Transverse colon (tissue), 4 donors: ENCODE measurements at places on chromosomes 12 and 14. TPM values are rescaled to one million over a fixed set of nuclear protein-coding genes. Genes with fewer than 3 reads are reported as not detected.

DNA sequence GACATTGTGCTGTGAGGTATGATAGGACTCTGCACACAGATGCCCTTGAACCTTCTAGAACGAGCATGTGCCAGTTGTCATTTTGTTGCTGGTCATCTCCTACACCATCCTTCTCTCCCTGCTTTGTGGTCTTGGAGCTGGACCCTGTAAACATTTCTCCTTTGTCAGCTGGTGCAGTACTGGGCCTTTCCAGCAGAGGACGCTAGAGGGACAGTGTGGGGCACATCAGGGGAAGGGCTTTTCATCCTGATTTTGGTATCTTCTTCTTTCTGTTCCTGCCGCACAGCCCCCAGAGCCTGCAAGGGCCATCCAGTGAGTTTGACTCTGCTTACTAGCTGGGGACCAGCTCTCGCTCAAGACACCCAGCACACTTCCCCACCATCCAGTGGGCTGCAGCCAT lies 484.6 kb downstream of the AACS start:
- no peaks in the 10 kb centered on the region for H3K36me3 ChIP-seq
- H3K4me3 ChIP-seq: no peak overlapping the region
- H3K4me1 ChIP-seq: no peaks in the 10 kb centered on the region
- no peaks in the 10 kb centered on the region for H3K27me3 ChIP-seq
- no peak overlapping the region for H3K27ac ChIP-seq

DNA sequence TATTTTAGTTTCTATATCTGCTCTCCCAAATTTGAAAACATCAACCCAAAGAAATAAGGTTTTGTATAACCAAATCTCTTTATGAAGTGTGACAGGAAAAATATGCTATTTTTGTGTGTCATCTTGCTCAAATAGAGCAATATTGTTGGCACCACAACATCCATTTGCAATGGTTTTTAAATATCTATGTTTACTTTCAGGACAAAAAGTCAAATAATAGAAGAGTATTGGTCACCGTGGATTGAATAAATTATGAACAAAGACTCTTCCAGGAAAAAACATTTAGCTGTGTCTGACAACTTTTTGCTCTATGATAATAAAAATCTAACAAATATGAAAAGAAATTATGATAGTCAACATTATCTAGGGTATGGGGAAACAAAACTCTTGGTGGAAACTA lies 439.2 kb downstream of the BTG1 start:
- H3K36me3 ChIP-seq: no peaks in the 10 kb centered on the region
- no peak overlapping the region for H3K27ac ChIP-seq
- no peak for DNase-seq
- H3K27me3 ChIP-seq: no peaks in the 10 kb centered on the region
- no peak overlapping the region for H3K4me3 ChIP-seq

- no peaks in the 10 kb centered on the region for H3K36me3 ChIP-seq
- H3K27me3 ChIP-seq: peaks cover under 1% of the 10 kb centered on the region
- H3K4me1 ChIP-seq: no peaks in the 10 kb centered on the region
Measured at GRCh38 chr12:124264879-124265278, 30.0 kb upstream of the RFLNA start.

- H3K4me3 ChIP-seq: no peak overlapping the region
- H3K4me1 ChIP-seq: no peaks in the 10 kb centered on the region
- H3K27me3 ChIP-seq: no peaks in the 10 kb centered on the region
- no peak overlapping the region for H3K27ac ChIP-seq
Measured at GRCh38 chr12:88982694-88983093, 369.6 kb downstream of the DUSP6 start.

- no peaks in the 10 kb centered on the region for H3K36me3 ChIP-seq
- H3K4me1 ChIP-seq: no peaks in the 10 kb centered on the region
- DNase-seq: no peak
- H3K27ac ChIP-seq: no peak overlapping the region
Measured at GRCh38 chr12:67459173-67459572, 189.4 kb upstream of the DYRK2 start.

DNA sequence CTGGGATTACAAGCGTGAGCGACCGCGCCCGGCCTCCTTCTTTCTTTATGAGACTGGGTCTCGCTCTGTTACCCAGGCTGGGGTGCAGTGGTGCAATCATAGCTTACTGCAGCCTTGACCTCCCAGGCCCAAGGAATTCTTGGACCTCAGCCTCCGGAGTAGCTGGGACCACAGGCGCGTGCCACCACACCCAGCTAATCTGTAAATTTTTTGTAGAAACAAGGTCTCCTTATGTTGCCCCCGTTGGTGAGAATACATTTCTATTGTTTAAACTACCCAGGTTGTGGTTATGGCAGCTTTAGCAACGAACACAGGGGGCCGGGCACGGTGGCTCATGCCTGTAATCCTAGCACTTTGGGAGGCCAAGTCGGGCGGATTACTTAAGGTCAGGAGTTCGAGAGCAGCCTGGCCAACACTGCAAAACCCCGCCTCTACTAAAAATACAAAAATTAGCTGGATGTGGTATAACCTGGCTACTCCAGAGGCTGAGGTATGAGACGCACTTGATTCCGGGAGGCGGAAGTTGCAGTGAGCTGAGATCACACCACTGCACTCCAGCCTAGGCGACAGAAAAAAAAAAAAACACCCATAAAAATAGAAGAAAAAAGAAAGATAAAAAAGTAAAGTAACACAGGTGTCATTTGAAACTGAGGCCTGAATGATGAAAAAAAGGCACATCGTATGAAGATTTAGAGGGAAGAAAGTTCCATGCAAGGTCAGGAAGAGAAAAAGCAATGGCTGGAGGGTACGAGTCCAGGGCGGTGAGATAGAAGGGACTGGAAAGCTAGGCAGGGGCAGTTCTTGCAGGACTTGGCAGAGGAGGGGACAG lies 977 bp upstream of the TMEM120B start:
- peak overlapping the region; percentile 87 for H3K27ac ChIP-seq
- H3K36me3 ChIP-seq: no peaks in the 10 kb centered on the region
- H3K4me1 ChIP-seq: peaks cover 18% of the 10 kb centered on the region
- DNase-seq: peak; percentile 28
- H3K27me3 ChIP-seq: no peaks in the 10 kb centered on the region

DNA sequence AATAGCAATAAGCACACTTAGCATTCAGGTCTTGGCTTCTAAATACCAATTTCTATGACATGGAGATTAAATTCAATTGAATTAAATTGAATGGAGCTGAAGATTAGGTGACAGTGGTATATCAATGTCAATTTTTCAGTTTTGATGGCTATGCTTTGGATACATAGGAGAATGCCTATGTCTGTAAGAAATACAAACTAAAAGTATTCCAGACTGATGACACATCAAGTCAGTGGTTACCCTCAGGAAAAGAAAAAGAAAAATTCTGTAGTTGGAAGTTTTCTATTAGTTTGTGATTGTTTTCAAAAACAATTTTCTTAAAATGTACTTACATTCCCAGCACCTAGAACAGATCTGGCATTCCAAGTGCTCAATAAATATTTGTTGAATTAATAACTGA lies 4.9 kb upstream of the DCAF4 start:
- H3K27me3 ChIP-seq: peaks cover 10% of the 10 kb centered on the region
- no peak overlapping the region for H3K27ac ChIP-seq
- H3K4me3 ChIP-seq: no peak overlapping the region
- H3K4me1 ChIP-seq: no peaks in the 10 kb centered on the region
- no peak for DNase-seq

DNA sequence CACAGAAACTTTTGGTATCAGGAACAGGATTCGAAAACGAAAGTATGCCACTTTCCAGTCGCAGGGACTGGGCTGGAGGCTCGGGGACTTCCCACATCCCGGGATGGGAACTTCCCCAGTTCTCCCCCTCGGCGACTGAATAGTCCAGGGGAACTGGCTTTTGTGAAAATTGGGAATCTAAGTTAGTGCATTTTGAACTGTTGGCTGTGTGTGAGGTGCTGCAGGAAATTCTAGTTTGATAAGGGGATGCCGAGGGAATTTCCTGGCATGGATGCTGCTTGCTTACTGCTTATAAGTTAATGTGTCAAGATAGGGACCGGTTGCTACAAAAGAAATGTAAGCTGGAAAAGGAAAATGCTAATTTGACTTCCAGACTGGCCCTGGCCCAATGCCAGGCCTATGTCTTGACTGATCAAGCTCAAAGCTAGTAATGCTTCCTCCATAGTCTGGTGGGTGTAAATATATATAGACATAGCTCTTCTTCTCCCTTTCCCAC lies 73.4 kb upstream of the EIF5 start:
- no peaks in the 10 kb centered on the region for H3K4me1 ChIP-seq
- peak overlapping the region; percentile 73 for H3K27ac ChIP-seq
- no peaks in the 10 kb centered on the region for H3K36me3 ChIP-seq
- peak overlapping the region; percentile 12 for H3K4me3 ChIP-seq
- DNase-seq: peak; percentile 54

GRCh38 chr14:63922696-63923421 lies 70.1 kb downstream of the SYNE2 start:
- peak; percentile 62 for DNase-seq
- H3K27me3 ChIP-seq: no peaks in the 10 kb centered on the region
- peak overlapping the region; percentile 73 for H3K27ac ChIP-seq
- H3K36me3 ChIP-seq: no peaks in the 10 kb centered on the region
- H3K4me1 ChIP-seq: peaks cover 12% of the 10 kb centered on the region

DNA sequence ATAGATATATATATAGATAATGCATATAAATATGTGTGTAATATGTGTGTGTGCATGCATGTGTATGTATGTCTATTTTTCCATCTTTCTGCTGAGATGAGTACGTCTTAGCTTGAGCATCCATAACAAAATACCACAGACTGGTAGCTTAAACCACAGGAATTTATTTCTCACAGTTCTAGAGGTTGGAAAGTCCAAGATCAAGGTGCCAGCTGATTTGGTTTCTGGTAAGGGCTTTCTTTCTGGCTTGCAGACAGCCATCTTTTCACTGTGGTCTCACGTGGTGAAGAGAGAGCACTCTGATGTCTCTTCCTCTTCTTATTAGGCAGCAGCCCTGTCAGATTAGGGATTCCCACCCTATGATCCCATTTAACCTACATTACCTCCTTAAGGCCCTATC lies 47.3 kb downstream of the ACSM4 start:
- no peaks in the 10 kb centered on the region for H3K36me3 ChIP-seq
- no peak overlapping the region for H3K4me3 ChIP-seq
- H3K4me1 ChIP-seq: no peaks in the 10 kb centered on the region
- no peaks in the 10 kb centered on the region for H3K27me3 ChIP-seq
- DNase-seq: no peak

DNA sequence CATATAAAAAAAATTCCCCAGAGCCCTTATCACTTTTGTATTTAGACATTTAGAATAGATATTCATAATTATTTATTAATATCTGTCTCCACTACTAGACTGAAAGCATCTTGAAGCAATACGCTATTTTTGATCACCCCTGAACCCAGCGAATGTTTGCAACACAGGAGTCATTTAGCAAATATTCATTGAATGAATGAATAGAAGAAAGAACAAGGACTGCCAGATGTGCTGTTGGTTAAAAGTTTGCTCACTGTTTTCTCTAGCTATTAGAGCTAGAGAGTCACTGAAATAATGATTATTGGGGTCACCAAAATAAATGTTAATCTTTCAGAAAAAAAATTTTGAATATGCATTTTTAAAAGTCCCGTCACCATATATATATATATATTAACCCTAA lies 174.3 kb downstream of the ACSS3 start:
- DNase-seq: no peak
- H3K27me3 ChIP-seq: no peaks in the 10 kb centered on the region
- H3K4me3 ChIP-seq: no peak overlapping the region
- H3K4me1 ChIP-seq: no peaks in the 10 kb centered on the region
- no peaks in the 10 kb centered on the region for H3K36me3 ChIP-seq
- no peak overlapping the region for H3K27ac ChIP-seq

DNA sequence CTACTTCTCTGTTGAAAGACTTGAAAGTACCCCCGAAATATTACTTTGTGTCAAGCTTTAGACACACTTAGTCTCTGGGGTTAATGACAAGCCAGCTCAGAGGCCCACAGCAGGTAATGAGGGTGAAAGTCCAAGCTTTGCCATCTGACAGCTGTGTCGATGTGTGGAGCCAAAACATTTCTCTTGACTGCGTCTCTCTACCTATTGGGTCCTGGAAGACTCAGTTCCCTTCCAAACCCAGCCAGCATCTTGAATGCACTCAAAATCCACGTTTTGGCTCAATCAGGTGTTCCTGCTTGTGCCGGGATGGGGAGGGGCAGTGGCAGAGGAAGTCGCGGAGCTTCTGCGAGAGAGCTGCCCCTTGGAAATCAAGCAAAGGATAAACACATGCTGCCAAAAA lies 3.2 kb downstream of the PLXNC1 start:
- no peaks in the 10 kb centered on the region for H3K36me3 ChIP-seq
- peaks cover 42% of the 10 kb centered on the region for H3K27me3 ChIP-seq
- peak; percentile 59 for DNase-seq
- peak overlapping the region; percentile 72 for H3K27ac ChIP-seq

- no peak overlapping the region for H3K27ac ChIP-seq
- no peaks in the 10 kb centered on the region for H3K4me1 ChIP-seq
- H3K4me3 ChIP-seq: no peak overlapping the region
Measured at GRCh38 chr12:131530422-131530821, 180.5 kb upstream of the SFSWAP start.

DNA sequence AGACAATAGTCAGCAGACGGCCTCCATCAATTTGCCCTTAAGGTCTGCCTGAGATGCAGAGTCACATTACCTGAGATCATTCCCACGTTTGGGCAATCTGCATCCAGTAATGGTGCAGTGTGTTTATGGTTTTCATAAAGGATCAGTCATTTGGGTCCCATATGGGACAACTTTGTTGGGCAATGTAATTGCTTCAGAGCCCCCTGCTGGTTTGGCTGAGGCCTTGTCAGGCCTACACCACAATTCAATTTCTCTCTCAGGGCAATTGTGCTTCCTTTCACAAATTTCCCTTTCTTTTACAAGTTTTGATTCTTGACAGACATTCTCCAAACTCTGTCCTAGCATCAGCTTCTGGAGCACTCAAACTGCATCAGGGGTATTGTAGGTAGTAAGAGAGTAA lies 191.2 kb upstream of the SSTR1 start:
- no peak overlapping the region for H3K4me3 ChIP-seq
- H3K4me1 ChIP-seq: no peaks in the 10 kb centered on the region
- no peak for DNase-seq
- no peaks in the 10 kb centered on the region for H3K27me3 ChIP-seq

GRCh38 chr12:119788786-119789185 lies 88.3 kb downstream of the CIT start:
- H3K4me1 ChIP-seq: no peaks in the 10 kb centered on the region
- H3K36me3 ChIP-seq: no peaks in the 10 kb centered on the region

GRCh38 chr14:39322807-39323206 lies 89.1 kb downstream of the MIA2 start:
- no peak overlapping the region for H3K27ac ChIP-seq
- no peak overlapping the region for H3K4me3 ChIP-seq
- no peak for DNase-seq
- peaks cover 24% of the 10 kb centered on the region for H3K36me3 ChIP-seq
- H3K4me1 ChIP-seq: no peaks in the 10 kb centered on the region

- H3K36me3 ChIP-seq: no peaks in the 10 kb centered on the region
- H3K27me3 ChIP-seq: no peaks in the 10 kb centered on the region
- DNase-seq: no peak
- no peak overlapping the region for H3K4me3 ChIP-seq
- peaks cover 50% of the 10 kb centered on the region for H3K4me1 ChIP-seq
Measured at GRCh38 chr12:69003991-69004390, 71.0 kb upstream of the CPM start.

The PMCH gene
- total RNA-seq: not detected

The DNAL1 gene
- total RNA-seq: 6.3 TPM

The RTL1 gene
- not detected for total RNA-seq

The GLT8D2 gene
- 1.1 TPM for total RNA-seq

The SDS gene
- total RNA-seq: not detected

The RHNO1 gene
- total RNA-seq: 16.8 TPM

The NOXRED1 gene
- 1.6 TPM for total RNA-seq

The SERPINA9 gene
- not detected for total RNA-seq

The CHD8 gene
- 52.2 TPM for total RNA-seq

The C12orf54 gene
- 0.95 TPM for total RNA-seq
